ENCODE measurements at places on chromosomes 2 and 18.

- DNase-seq, result peak; percentile 3
Measured at GRCh38 chr2:202773301-202773973, 98.1 kb downstream of the ICA1L start.

- no peak for DNase-seq
Measured at GRCh38 chr18:24459772-24460171, 665 bp upstream of the HRH4 start.

- DNase-seq, result no peak
Measured at GRCh38 chr18:50461251-50461650, 86.4 kb downstream of the SKA1 start.

GRCh38 chr18:9974279-9974915, 60.6 kb downstream of the VAPA start:
- no peak for DNase-seq

GRCh38 chr18:26621161-26622026, 73.0 kb upstream of the KCTD1 start:
- DNase-seq, result no peak

DNA sequence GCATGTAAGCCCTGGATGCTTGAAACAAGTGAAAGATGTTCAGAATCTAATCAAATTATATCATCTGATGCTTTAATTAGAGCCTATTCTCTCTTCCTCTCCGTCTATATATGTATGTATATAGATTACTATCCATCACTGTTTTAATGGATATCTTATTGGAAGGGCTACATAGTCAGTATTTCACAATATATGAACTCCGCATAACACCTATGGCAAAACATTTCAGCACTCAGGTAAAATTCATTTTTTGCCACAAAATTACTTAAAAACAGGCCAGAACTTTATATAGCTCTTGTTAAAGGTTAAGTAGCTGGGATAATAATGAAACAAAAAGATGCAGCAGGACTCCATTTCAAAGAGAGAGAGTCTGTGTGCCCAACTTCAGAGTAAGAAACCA, 1.2 kb downstream of the PJVK start:
- DNase-seq, result no peak

- no peak for DNase-seq
Measured at GRCh38 chr18:3857544-3857943, 407.6 kb downstream of the TGIF1 start.

DNA sequence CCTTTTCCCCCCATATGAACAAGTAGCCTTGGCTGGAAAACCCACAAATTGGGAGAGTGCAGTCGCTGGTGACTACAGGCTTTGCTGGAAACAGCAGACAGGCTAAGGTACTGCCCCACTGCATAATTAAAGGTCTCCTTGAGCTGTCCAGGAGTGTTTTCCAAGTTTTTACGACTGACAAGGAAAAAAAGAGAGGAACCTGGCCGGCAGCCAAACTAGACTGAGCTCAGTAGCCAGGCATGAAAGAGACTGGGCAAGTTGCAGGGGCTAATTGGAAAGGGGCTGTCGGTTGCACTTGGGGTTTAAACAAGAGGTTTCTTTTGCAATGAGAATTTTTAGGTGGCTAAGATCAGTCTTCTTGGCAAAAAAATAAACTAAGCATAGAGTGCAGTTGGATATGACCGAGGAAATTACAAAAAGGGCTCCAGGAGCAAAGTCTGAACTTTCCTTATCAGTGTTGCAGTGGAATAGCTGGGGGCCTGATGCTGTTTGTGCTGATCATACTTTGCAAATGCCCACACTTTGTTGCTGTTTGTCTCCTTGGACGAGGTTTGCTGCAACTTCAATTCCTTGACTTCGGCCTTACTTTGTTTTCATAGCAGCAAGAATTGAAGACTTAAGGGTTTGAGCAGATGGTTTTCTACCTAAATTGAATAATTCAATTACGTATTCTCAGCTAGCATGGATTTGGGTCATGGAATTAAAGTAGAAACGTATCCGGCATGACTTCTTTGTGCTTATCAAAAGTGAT, 2.1 kb downstream of the GULP1 start:
- peak; percentile 1 for DNase-seq

DNA sequence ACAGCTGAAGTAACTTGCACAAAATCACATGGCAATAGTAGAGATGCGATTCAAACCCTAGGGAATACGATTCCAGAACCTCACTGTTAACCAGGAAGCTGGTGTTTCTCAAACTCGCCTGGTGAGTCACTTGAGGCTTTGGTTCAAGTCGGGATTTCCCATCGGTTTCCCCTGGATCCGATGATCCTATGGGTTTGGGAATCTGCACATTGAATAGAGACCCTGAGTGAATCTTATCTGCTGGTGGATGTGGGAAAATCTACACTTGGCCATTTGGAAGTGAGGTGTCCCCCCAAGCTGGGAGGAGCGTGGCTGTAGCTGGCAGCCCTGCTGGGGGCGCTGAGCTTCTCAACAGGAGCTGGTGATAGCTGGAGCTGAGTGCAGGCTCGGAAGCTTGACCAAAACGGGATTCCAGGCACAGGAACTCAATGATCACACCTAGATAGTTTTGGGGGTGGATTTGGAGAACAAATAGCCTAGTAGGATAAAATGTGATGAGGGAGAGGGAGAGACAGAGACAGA, 135.4 kb downstream of the PRKCE start:
- no peak for DNase-seq

DNA sequence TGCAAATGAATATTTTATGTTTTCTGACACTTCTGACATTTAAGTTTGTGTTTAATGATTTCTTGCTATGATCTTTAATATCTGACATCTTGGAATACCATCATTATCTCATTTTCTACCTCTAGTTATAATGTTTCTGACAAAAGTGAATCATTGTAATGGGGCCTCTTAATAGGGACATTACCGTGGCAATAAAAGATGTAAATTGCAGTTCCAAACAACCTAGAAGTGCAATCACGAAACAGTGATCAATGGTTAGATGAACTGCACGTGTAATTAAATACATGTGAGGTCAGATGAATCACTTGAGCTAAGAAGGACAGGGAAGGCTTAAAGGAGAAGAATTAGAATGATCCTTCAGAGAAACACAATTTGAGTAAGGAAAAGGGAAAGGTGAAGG, 1078.3 kb downstream of the DPP10 start:
- no peak for DNase-seq
